ENCODE measurements at places on chromosomes 4 and X.
A peak's percentile ranks its signal among the peaks of the same experiment; 100 is the strongest.

DNA sequence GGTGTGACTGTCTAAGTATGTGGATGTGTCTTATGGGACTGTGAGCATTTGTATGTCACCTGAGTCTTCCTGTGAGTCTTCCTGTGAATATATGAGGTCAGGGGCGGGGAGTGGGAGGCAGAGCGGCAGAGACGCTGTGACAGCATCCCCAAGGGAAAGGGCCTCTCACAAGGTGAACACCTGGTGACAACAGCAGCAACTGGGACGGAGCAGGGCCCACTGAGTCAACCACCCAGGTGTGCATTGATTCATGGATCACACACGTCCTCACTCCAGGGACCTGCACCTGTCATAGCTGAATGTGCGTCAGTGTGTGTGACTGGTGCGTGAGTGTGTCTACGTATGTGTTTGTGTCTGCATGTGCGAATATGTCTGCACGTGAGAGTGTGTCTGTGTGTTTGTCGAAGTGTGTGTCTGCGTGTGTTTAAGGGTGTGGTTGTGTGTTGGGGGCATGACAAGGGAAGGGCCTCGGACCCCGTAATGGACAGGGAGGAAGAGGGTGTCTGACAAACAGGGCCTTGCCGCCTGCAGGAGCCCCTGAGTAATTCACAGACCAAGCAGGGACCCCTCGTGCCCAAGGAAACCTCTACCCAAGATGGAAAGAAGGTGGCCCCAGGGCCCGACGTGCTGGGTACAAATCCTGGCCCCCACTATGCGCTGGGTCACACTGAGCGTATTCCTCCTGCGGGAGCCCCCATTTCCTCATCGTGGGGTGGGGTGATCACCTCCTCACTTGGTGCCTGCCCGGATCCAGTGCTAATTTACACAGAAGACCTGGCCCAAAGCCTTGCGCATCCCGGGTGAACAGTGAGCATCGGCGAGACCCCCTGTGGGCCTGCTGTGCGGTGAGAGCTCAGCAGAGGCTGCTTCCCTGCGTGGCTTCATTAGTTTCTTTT is 76.7 kb downstream of the ABLIM2 start:
- no peak for DNase-seq

GRCh38 chr4:27017623-27018022 is 157.0 kb downstream of the STIM2 start:
- no peak for DNase-seq

DNA sequence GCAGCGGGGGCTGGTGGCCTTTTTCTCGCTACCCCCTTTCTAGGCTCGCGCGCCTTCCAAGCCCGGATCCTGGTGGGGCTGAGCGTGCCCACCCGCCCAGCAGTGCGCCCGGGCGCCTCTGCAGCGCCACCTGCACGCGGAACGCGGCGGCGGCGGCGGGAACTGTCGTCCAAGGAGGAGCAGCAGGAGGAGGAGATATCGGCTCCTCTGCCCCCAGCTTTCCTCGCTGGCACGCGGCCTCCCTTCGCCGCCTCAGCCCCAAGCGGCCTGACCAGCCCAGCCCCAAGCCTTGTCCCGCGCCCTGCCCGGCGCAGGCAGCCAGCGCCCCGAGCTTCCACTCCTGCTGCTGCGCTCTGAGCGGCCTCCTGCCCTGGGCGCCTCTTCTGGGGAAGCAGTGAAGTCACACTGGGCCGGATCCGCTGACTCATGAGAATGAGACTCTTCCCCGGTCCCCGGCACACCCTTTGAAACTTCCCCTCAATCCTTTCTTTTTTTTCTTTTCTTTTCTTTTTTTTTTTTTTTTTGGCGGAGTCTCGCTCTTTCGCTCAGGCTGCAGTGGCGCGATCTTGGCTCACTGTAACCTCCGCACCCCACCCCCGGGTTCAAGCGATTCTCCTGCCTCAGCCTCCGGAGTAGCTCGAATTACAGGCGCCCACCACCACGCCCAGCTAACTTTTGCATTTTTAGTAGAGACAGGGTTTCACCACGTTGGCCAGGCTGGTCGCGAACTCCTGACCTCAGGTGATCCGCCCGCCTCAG is 10.6 kb upstream of the ELF4 start:
- peak; percentile 80 for DNase-seq

DNA sequence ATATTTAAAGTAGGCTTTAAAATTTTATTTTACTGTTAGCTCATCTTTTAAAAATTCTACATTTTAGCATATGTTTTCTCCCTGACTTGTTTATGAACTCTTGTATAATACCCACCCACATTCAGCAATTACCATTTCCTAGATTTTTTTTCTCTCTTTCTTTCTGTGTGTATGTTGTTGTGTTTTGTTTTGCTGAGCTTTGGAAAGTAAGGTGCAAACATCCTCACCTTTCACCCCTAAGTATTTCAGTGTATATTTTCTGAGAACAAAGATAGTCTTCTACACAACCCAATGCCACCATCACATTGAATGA is 18.8 kb downstream of the GRPR start:
- DNase-seq = no peak

- DNase-seq = peak; percentile 13
Observed at GRCh38 chr4:107366016-107366735, 330.1 kb upstream of the DKK2 start.

- peak; percentile 39 for DNase-seq
Observed at GRCh38 chrX:40262157-40263013, 164.6 kb upstream of the BCOR start.

GRCh38 chr4:47444031-47444430 is 19.5 kb downstream of the COMMD8 start:
- no peak for DNase-seq

DNA sequence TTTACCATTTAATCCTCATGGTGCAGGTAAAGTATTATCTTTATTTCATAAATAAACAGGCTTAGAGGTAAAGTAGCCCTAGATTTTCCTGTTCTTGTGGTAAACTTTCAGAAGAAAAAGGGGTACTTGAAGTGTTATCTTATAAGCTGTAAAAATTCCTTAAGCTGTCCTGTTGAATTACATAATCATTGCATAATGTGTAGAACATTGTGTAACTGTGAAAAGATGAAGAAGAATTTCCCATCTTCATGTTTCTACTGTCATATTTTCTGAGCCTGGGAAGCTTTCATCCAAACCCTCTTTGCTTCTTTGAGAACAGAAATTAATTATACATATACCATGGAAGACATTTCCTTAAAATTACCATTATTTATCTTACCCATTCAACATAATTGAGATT is 90.5 kb downstream of the ELOVL6 start:
- no peak for DNase-seq

- no peak for DNase-seq
Observed at GRCh38 chr4:1168191-1169101, 3.9 kb downstream of the SPON2 start.

GRCh38 chr4:104868533-104868932 is 278.1 kb upstream of the TET2 start:
- DNase-seq = no peak

- no peak for DNase-seq
Observed at GRCh38 chrX:37779857-37780256, at the start of gene CYBB. Gene CYBB (plus strand): TSS chrX:37780059. CDS start chrX:37780078, 19 bp downstream.

DNA sequence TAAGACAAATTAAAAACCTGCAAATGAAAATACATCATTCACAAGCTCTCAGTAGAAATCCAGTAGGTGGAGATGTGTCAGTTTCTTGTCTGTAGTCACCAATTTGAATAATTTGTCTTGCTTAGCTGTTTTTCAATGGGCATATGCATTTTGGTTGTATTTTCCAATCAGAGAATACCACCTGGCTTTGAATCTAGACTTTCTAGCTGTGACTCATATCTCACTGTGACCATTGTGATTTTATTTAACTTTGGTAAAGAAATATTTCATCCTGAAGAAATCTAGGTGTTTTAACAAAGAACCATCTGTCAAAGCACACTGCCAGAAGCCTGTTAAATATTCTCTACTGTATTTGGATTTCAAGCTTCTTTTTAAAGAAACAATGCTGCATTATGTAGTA is 1650.6 kb upstream of the IGFBP7 start:
- no peak for DNase-seq

DNA sequence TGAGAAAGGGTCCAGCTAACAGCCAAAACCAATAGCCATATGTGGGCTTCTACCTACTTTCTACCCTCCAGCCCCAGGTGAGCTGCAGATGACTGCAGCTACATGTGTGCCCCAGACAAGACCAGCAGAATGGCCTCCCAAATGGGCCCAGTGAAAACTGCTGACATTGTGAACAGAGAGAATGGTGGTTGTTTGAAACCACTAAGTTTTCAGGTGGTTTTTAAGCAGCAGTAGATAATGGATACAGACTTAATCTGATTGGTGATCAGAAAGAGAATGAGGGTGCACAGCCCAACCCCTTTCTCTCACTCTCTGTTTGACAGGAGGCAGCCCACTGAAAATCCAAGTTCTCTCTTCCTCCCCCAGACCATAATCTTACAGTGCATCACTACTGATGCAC is 42.5 kb upstream of the BBS12 start:
- DNase-seq = no peak

- DNase-seq = peak; percentile 32
Observed at GRCh38 chrX:9498236-9498635, 33.4 kb downstream of the TBL1X start.

Data from astrocyte of the hippocampus (primary cell).